ENCODE measurements at places on chromosomes 12 and 14.

DNA sequence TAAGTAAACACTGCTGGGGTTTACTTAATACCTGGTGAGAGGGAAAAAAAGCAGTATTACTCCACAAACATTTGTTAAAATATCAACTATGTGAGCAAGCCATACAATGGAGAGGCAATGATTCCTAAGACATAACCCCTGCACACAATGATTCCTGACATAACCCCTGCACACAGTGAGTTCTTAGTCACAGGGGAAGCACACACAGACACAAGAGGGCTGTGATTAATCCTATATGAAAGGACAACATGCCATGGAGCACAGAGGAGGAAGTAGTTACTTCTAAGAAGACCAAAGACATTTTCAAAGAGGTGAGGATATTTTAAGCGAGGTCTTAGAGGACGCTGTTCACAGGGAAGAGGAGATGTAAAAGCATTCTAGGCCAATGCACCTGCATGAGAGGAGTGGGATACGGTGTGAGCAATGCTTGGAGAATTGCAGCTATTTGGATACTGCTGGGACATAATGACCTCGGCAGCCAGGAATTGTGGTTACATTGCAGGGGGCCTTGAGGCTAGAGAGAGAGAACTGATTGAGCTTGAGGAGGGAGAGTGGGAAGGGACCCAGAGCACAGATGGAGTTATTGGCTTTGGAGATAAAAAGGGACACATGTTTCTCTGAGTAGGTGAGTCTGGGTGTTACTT, 211.9 kb downstream of the APAF1 start:
- DNase-seq = no peak

- no peak for DNase-seq
Measured at GRCh38 chr14:93715279-93715927, 72.9 kb downstream of the PRIMA1 start.

GRCh38 chr12:49040364-49040855, 20.2 kb downstream of the KMT2D start:
- no peak for DNase-seq

DNA sequence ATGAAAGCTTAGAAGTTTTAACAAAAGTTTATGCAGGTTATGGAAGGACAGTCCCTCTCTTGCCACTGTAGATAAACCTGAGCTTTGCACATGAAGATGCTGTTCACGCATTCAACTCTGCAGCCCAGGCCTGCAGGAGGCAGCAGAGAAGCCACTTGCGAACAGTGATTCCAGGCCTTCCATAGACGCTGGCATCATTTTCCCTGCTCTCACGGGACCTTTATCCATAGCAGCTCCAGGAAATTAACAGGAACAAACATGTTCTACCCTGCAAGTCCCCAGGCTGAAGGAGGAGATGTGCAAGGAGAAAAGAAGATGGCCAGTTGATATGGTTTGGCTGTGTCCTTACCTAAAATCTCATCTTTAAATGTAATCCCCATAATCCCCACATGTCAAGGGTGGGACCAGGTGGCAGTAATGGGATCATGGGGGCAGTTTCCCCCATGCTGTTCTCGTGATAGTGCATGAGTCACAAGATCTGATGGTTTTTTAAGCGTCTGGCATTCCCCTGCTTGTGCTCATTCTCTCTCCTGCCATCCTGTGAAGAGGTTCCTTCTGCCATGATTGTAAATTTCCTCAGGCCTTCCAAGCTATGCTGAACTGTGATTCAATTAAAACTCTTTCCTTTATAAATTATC, 2.0 kb downstream of the ERP27 start:
- no peak for DNase-seq

DNA sequence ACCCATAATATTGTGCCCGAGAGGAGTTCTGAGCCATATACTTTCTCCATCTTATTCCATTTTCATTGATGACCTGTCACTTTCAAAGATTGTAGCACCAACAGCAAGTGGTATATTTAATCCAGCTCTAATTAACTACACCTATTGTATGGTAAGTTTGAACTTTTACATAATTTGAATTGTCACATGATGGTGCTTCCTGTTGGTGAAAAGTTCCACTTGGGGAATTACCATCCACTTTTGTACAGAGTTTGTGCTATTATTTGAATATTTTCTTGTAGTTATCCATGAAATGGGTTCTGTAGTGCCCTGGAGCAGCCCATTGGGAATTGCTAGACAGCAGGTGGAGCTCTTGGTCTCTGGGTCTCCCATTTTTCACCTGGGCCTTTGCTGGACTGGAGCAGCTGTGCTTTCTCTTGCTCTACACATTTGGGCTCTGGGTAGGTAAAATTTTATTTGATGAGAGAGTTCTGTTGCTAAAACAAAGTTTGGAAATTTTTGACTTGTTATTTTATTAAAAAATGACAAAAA, 3.0 kb downstream of the SMCO3 start:
- no peak for DNase-seq

DNA sequence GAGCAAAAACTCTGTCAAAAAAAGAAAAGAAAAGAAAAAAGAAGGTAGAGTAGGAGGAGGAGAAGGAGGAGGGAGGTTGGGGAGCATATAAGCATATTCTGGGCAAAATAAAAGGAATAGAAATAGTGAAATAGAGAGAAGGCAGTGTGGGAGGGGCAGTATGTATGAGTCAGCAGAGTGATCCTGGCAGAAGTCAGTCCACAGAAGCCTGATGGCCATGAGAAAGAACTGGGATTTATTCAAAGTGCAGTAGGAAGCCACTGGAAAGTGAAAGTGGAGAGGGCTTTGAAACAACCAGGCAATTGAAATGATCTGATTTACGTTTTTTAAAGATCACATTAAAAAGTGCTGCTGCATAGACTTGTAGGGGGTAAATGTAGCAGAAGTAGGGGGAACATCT, 368.6 kb upstream of the USP15 start:
- DNase-seq = no peak

DNA sequence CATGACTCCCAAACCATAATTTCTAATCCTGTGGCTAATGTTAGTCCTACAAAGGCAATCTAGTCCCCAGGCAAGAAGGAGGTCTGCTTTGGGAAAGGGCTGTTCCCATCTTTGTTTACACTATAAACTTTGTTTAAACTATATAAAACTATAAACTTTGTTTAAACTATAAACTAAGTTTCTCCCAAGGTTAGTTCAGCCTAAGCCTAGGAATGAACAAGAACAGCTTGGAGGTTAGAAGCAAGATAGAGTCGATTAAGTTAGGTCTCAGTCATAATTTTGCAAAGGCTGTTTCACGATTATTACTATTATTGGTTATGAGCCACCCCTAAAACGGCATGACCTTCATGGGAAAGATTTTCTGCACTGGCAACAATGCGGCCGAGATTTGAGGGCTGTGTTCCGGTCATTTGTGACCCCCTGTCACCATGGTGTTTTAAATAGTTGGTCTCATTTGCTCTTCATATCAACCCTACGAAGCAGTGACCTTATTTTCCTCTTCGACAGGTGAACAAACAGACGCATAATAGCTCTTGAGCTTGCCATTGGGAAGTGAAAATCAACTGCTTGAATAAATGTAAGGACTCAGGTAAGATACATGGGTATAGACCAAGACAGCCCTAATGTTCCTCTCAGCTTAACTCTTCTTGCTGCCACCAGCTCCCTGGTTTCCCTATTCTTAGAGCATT, 322.6 kb upstream of the TMEM132C start:
- no peak for DNase-seq

DNA sequence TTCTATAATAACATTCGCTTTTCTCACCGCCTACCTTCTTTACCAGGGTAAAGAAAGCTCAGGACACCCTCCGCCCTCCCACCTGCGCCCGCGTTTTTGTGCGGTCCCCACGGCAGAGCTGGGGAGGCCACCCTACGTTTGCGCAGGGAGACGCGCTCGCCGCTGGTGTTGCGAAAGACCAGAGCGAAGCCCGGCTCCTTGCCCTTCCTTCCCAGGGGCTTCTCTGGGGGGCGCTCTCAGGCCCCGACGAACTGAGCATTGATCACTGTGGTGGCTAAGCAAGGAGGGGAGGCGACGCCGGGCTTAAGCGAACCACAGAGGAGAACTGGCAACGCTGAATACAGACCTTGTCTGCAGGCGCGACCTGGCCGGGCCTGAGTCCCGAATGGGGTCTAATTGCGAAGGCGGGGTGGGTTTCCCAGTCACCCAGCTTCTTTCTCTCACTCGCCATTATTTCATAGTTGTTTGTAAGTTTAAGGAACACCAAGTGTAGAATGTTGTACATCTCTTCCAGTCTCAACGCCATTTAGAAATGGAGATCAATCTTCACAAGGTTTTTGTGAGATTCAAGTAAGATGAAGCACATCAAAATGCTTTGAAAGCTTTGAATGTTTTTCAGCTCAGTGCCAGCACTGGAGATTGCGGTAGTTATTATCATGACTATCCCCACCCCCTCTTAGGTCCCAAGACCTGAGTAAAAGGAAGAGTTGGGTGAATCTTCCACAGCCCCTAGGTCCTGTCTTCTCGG, 1.7 kb upstream of the NKX2-1 start:
- DNase-seq = no peak

GRCh38 chr12:21529456-21529855, 3.4 kb downstream of the SPX start:
- no peak for DNase-seq
